ENCODE measurements at places on chromosomes 4 and X.
A peak's percentile ranks its signal among the peaks of the same experiment; 100 is the strongest.

- no peak for DNase-seq
Observed at GRCh38 chr4:95426455-95426854, 122.3 kb downstream of the UNC5C start.

DNA sequence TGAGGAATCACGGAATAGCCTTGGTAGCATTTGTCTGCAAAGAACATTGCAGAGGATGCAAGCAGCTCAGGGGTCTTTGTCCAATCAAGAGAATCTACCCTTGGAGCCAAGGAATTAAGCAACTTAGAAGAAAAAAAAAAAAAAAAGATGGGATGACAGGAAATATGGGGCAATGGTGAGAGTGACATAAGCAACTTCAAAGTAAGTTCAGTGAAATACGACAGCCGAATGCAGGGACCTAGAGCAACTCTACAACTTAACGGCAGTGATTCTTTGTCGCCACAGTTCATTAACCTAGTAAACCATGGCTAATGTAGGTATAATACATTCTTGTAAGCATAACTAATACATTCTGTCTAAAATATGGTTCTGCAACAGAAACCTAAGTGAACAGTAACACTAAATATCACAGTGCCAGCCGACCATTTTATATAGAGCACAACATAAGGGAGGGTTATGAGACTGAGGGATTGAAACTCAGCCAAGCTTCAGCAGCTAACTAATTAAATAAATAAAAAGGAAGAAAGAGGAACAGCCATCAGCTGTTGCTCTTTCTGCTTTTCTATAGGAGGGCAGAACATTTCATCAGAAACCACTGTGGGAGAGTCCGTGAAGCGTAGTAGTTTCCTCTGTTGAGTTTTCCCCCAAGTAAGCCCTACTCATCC, 74.7 kb downstream of the PPARGC1A start:
- no peak for DNase-seq

DNA sequence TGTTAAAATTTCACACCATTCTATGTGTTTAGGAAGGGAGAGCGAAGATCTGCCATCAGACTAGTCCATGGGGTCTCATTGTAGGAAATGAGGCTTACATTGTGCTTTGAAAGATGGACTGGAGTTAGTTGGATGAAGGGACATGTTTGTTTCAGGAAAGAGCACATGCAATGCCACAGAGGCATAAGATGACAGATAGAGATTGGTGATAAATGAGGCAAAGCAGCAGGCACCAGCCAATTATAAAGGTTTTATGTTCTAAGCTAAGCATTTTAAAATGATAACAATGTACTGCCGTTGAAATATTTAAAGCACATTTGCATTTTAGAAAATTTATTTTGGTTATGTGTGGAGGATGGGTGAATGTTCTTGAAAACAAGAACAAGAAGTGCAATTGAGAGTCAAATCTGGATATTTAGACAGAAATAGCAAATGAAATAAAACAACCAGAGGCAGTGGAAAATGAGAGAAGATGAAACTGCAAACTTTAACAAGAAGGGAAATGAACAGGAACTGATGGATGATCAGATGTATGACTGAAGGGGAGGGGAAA, 957.2 kb downstream of the FSTL5 start:
- DNase-seq, result no peak

GRCh38 chr4:121219227-121219626, 55.1 kb upstream of the TNIP3 start:
- no peak for DNase-seq

GRCh38 chr4:76737771-76738085, 160.2 kb downstream of the SOWAHB start:
- DNase-seq, result no peak

- DNase-seq, result no peak
Observed at GRCh38 chrX:126551725-126552312, 795 bp downstream of the DCAF12L1 start.

- DNase-seq, result no peak
Observed at GRCh38 chr4:127772769-127773671, 9.1 kb upstream of the HSPA4L start.

DNA sequence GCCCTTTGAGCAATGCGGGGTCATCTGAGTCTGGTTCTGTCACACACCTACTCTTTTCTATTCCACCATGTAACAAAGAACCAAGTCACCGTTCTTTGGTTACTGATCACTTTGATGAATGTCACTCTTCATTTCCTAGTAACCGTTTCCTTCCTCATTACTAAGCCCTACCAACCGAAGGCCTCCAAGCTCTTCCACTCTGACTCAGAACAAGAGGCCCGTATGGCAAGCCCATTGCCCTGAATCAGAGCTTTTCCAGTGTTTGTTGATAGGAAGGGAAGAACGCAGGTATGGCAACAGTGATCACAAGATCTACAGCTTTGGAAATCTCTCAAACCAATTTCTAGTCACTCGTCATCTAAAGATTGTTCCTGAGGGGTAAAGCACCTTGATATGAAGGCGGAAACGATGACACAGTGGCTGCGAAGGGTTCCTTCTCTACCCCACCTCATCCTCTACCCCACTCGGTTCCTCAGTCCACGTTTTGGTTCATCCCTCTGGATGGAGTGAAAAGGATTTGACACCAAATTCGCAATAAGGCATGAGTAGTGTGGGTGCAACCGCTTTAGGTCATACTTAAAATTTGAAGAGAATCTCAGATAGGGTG, 28.0 kb upstream of the CD40LG start:
- DNase-seq, result no peak

DNA sequence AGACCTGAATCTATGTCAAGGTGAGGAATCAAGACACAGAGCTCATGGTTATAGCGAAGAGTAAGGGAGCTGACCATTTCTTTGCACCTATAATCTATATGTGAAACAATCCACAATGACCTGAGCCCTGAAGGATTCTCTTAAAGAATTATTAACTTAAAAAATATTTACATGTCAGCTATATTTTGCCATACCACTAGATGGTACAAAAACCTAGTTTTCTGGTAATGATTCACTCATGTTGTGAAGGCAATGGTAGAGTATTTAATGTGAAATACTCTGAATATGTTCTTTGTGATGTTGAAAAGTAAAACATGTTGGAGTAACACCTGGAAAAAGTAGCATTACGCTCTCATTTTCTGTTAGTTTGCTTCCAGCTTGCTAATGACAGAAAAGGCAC, 40.0 kb downstream of the VGLL1 start:
- DNase-seq, result no peak

- DNase-seq, result no peak
Observed at GRCh38 chr4:38004887-38005286, 44.7 kb downstream of the PTTG2 start.

DNA sequence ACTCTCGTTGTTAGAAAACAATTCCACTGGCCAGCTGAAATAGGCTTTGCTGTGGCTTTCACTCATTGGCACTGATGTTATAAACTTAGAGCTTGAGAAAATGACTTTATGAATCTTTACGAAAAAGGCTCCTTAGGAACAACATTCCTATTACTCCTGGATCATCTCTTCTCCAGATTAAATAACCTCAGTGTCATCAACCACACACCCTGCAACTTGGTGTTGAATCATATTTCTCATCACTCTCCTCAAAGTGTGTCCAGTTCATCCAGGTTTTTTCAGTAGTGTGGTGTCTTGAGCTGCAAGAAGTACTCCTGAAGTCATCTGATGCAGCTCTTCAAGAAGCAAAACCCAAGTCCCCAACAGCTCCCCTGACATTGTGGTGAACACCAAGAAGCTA, 28.1 kb upstream of the ANOS1 start:
- DNase-seq, result no peak

DNA sequence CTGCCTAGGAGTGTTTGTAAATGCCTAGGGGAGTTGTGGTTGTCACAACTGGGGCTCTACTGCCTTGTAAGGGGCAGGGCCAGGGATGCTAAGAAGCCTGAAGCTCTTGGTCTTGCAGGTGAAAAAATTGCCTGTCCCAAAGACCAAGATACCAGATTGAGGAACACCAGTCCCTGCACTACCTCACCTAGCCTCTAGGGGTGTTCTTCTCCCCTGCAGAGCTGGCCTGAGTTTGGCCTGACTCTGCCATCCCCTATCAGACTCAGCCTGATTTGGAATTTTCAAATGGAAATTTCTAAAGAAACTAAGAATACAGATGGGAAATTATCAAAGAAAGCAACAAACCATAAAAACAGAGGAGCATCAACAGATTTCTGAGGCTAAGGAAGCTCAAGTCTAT, 90.4 kb downstream of the ZC4H2 start:
- peak; percentile 9 for DNase-seq

DNA sequence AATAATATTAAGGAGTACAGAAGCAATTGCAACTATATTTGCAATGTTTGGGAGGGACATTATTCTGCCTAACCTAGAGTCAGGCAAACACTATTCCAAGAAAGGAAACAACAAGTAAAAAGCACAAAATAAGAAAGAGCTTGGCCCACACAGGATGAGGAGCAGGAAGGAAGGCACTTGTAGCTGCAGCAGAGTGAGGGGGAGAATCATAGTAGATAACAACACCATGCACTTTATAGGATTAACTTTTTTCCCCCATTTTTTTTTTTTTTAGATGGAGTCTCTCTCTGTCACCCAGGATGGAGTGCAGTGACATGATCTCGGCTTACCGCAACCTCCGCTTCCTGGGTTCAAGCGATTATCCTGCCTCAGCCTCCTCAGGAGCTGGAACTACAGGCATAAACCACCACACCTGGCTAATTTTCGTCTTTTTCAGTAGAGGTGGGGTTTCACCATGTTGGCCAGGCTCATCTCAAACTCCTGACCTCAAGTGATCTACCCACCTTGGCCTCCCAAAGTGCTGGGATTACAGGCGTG, 10.3 kb upstream of the JCHAIN start:
- no peak for DNase-seq

- DNase-seq, result no peak
Observed at GRCh38 chr4:128338634-128339355, 51.2 kb upstream of the PGRMC2 start.

DNA sequence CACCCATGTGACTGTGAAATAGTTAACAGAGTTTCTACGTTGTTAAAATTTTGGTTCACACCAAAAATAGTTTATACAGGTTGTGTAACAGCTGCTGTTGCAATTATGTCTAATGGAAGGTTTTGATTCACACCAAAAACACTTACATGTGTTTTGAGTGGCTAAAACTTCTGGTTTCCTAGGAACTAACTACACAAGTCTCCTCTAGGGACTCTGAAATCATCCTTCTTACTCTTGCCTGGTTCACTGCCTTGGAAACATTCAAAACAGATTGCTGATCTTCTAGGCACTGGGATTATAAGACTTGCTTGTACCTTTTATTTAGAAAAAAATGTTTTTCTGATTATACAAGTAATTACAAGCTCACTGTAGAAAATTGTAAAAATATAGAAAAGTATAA, 14.9 kb upstream of the MORC4 start:
- DNase-seq, result no peak

- peak; percentile 31 for DNase-seq
Observed at GRCh38 chrX:386239-386767, 404 bp downstream of the PPP2R3B start.

All from RPMI8226 (cell line).